ENCODE measurements at places on chromosomes 2 and 18.

DNA sequence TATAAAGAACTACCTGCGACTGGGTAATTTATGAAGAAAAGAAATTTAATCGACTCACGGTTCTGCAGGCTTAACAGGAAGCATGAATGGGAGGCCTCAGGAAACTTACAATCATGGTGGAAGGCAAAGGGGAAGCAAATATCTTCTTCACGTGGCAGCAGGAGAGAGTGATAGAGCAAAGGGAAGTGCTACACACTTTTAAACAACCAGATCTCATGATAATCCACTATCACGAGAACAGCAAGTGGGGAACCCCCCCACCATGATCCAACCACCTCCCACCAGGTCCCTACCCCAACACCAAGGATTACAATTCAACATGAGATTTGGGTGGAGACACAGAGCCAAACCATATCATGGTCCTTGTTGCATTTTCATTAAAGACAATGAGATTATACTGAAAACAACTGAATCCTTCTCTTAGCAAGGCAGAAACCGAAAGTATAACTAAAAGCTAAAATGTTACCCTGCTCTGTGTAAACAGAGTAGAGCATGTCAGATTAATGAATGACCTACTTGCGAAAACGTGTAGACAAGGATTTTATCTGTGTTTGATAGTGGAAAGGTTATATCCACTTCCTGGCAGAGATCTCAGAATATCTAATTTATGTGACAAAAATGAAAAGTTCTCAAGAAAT, 60.1 kb upstream of the RBBP8 start:
- DNase-seq = no peak

DNA sequence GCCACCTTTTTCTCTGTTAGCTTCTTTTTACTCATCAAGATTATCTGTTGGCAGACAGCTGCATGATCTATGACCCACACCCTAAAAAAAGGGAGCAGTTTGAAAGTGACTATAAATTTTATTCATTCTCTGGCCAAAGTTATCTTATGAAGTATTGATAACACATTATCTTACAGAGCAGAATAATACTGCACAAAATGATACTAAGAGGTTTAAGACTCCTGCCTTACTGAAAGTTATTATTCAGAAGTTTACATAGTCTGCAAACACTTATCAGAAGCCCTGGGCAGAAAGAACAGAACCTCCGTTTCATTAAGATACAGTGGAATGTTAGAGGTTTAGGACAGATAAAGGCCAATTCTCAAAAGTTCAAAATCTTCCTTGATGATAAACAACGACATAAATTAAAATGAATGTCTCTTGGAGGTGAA, 78.2 kb downstream of the ZEB2 start:
- no peak for DNase-seq

DNA sequence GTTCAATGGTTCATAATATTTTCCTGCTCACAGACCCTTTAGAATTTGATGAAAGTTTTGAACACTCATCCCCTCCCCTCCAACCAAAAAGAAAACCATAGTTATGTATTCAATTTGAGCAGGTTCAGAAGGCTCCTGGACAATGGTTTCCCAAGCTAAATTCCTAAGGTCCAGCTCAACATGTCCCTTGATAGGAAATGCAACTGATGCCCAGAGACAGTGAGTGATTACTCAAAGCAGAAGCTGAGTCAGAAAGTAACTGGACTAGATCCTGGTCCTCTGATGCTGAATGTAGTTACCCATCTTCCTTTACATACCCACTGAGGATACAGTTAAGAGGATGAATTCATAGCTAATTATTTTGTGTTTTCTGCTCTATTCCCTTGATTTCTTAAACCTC, 218.9 kb upstream of the NCKAP5 start:
- peak; percentile 58 for DNase-seq

- no peak for DNase-seq
These were observed 1465.6 kb upstream of the ZEB2 start for GRCh38 chr2:145985517-145985916.

DNA sequence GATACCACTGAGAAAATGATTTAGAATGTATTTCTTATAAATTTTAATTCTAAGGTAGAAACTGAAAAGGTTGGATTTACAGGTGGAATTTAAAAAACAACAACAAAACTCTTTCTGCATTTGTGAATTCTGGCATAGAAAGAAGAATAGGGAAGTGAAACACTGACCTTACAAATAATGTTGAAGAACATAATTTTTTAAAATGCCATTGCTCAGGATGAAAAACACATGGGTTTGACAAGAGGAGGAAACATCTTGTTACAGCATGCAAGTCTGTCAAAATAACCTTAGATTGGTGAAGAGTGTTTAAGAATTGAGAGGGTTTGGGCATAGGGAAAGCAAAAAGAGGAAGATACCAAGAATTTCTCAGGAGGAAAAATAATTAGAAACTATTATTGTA, 184.3 kb downstream of the UBE2E3 start:
- no peak for DNase-seq

- no peak for DNase-seq
These were observed 1.9 kb upstream of the ODC1 start for GRCh38 chr2:10449838-10450691.

DNA sequence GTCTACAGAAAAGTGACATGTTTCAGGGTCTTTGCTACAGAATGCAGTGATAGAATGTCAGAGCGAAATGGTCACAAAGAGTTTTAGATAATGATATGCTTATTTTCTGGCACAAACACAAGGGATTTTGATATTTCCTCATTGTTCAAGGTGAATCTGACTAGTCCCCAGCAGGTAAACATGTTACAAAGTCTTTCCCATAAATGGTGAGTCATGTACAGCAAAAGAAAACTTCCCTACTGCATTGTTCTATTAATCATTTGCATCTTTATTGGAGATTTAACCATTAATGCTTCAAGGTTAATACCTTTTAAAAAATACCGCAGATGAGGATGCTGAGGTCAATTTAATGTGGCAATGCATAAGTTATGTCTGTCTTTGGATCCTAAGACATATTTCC, 19.1 kb upstream of the TRIB2 start:
- no peak for DNase-seq
